ENCODE measurements at places on chromosomes 16 and 17. TPM values are rescaled to one million over a fixed set of nuclear protein-coding genes. Genes with fewer than 3 reads are reported as not detected.

KREMEN2 gene
- not detected for total RNA-seq

CCL7 gene
- total RNA-seq: not detected

KRT9 gene
- total RNA-seq: not detected

ZNF23 gene
- total RNA-seq: 9.5 TPM

CCL2 gene
- 34.1 TPM for total RNA-seq

FBXW10 gene
- total RNA-seq: 0.27 TPM

C17orf50 gene
- not detected for total RNA-seq

NPIPA2 gene
- total RNA-seq: 8.5 TPM

TPSG1 gene
- 2.9 TPM for total RNA-seq

GCGR gene
- not detected for total RNA-seq

TBX4 gene
- 22.3 TPM for total RNA-seq
